ENCODE measurements at places on chromosomes 11 and 22.

- DNase-seq = no peak
These were observed 83.3 kb downstream of the ZC3H12C start for GRCh38 chr11:110176366-110177085.

- DNase-seq = no peak
These were observed 921.7 kb upstream of the RAG2 start for GRCh38 chr11:37519781-37520180.

DNA sequence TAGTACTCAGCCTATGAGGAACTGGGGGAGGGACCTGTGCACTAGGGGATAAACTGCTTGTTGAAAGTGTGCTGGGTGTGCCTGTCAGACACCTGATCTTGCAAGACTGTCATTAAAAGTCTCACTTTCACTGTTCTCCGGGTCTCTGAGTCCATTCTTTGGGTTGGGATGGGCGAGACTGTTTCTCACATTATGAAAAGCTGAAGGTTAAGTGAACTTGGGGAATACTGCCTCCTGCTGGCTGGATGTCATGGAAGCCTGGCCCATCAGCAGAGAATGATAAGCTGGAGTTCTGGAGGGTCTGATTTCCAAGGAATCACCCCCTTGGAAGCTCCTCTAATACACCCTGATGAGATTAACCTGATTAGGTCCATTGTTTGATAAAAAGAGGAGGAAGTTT, 9.0 kb upstream of the VPREB1 start:
- peak; percentile 36 for DNase-seq

GRCh38 chr11:60172011-60172410, 10.9 kb downstream of the MS4A6A start:
- DNase-seq = no peak

- no peak for DNase-seq
These were observed 3.3 kb upstream of the TMPRSS4 start for GRCh38 chr11:118073554-118073953.

DNA sequence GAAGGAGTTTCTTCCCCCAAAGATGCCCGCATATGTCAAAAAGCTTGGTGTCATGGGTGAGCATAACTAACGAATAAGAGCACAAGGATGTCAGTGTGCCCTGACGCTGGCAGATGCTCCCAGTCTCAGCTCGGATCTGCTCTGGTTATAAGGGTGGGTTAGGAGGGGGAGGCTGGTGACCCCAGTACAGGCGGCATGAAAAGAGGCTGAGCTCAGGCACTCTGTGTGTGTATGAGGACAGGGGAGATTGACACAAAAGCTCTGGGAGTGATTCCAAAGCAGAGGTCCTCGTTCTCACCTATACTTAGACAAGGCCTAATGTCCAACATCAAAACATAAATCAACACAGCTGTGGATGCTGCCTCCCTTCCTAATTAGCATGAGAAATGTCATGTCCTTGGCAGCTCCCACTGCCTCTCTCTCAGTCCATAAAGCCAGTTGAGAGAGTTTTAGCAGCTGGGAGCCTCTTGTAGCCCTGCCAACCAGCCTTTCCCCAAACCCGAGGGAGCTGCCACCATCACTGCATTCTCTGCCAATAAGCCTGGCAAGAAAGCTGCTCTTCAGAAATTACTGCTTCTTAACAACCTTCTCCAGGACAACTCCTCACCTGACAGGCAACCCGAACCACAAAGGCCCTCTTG, 59.8 kb downstream of the SC5D start:
- no peak for DNase-seq

- DNase-seq = no peak
These were observed 24.7 kb downstream of the TUB start for GRCh38 chr11:8105666-8106065.

GRCh38 chr11:99069856-99070444, 49.2 kb downstream of the CNTN5 start:
- no peak for DNase-seq

DNA sequence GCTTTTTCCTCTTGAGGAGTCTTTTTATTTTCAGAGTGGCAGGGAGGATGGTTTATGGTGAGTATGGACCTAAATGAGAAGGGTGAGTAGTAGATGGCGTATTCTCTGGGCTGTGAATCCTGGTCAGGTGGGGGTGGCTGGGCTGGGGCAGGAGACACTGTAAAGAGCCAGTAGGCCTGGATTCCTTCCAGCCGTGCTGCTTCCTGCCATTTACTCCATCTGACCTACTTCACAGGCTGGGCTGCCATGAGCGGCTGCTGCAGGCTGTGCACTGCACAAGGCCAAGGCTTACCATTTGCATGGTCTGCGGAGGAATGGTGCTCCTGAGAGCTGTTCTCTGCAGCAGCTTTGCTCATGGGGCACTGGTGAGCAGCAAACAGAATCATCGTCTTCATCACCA, 297.6 kb downstream of the KIRREL3 start:
- no peak for DNase-seq

DNA sequence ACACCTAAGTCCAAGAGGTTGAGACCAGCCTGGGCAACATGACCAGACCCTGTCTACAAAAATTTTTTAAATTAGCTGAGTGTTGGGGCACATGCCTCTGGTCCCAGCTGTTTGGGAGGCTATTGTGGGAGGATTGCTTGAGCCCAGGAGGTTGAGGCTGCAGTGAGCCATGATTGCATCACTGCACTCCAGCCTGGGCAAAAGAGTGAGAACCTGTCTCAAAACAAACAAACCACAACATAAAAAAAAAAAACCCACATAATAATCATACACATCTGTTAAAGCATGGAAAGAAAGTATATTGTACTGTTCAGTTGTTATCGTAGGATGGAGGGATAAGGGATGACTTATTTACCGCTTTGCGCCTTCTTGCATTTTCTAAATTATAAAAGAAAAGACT, 35.9 kb upstream of the GRK2 start:
- no peak for DNase-seq

DNA sequence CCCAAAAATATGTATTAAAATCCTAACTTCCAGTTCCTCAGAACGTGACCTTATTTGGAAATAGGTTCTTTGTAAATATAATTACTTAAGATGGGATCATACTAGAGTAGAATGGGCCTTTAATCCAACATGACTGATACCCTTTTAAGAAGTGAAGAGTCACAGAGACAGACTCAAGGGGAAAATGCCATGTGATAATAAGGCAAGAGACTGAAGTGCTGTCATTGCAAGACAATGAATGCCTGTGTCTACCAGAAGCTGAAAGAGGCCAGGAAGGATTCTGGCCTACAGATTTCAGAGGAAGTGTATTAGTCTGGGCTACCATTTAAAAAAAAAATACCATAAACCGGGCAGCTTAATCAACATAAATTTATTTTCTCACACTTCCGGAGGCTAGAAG, 85.9 kb upstream of the LRRC55 start:
- DNase-seq = no peak

GRCh38 chr11:1650918-1651262, 21.3 kb downstream of the KRTAP5-5 start:
- DNase-seq = no peak

- no peak for DNase-seq
These were observed 5.2 kb downstream of the GRIK4 start for GRCh38 chr11:120516461-120517389.

DNA sequence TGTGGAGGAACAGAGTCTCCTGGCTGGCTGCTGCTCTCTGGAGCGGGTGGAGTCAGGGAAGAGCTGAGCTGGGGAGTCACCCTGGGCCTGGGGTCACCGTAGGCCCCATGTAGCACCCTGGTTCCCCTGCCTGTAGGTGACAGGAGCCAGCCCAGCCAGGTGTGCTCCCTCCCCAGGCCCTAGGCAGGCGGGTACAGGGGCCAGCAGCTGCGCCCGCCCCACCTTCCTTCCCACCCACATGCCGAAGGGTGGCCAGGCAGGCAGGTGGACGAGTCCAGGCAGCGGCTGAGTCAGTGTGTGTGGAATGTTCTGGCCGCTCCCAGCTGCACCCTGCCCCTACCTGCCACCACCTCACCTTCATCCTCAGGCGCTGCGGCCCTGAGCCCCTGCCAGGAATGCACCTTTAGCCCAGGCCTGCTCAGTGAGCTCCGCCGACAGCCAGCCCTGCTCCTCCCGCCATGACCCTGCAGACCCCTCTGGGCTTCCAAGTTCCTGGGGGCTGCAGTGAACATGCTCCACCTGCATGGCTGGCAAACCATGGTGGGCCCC, 654 bp upstream of the SYT8 start:
- DNase-seq = no peak

GRCh38 chr11:64356498-64357411, 2.2 kb upstream of the RPS6KA4 start:
- no peak for DNase-seq

DNA sequence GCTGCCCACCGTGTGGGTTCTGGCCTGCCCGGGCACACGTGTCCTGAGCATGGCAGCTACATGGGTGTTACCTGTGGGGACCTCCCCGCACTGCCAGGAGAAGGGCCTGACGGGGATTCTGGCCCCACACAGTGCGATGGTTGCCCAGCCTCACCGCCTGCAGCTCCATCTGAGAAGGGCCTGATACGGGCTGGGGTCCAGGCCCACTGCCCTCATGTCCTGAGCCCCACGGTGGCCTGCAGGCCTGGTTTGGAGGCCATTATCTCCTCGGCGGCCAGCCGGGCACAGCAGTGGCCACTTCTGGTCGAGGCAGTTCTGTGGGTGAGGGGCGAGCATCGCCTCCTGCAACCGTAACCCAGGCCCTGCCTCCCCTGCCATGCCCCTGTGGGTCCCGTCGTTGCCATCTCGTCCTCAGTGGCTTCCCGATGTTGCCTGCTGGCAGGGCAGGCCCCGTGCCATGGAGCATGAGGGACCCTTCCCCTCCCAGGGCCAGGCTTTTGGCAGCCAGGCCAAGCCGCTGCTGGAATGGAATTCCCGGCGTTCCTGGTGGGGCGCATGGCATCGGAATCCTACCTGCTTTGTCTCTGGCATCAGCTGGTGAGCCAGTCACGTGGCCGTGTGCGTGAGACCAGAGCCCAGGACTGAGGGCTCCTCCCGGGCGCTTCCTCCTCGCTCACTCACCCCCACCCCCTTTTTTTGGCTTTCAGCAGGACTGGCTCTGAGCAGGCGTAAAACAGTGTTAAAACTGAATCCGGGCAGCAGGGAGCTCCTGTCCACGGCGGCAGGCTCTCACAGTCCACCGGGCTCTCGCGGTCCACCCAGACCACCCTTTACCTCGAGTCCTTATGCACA, 71.9 kb upstream of the PPARA start:
- no peak for DNase-seq

GRCh38 chr22:33114565-33114964, 56.4 kb upstream of the SYN3 start:
- DNase-seq = no peak

GRCh38 chr22:37410174-37411055, 16.9 kb downstream of the ELFN2 start:
- DNase-seq = no peak

- DNase-seq = no peak
These were observed 47.1 kb upstream of the PRODH start for GRCh38 chr22:18983120-18983651.

DNA sequence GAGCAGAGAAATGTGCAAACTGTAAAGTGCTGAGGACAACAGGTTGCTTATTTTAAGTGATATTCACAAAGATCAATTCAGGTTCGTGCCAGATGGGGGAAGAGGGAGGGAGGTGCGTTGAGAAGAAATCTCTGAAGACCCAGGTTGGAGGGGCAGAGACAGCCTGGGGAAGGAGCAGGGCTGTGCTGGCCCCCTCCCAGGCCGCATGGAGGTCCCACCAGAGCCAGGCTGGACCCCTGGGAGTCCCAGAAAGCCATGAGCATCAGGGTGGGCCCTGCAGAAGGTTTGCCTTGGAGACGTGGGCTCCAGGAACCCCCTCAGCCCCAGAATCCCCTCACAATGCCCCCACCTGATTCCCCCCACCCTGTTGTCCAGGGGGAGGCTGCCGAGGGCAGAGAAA, 47.4 kb downstream of the IGLL1 start:
- no peak for DNase-seq

DNA sequence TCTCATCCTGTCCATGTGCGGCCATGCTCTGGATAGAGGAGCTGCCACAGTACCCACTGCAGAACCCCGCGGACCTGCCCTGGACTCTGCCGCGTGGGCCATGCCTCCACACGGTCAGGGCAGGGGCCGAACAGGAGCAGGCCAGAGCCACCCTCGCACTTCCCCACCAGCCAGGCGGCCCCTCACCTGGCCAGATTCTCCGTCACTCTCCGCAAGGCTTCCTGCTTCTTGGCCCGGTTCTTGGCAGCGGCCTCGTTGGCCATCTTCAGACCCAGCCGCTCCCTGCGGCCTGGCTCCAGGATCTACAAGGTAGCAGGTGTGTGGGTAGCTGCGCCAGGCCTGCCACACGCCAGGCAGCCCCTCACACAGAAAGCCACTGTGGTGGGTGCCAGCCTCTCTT, 3.8 kb downstream of the TSSK2 start:
- no peak for DNase-seq

DNA sequence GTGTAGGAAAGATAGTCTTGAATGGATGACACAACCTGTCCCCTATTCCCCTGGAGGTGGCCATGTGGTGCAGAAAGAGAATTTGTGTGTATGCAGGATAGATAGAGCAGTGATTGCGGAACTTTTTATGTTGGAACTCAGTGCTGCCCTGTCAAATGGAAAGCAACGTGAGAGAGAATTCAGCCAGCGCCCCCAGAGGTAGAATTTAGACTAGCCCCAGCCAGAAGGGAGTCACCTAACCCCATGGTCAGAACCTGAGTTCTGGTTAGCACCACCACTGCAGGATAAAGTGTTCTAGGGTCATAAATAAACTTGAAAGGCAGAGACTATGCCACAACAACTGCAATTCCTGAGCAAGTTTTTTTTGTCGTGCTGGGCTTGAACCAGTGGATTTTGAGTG, 152.9 kb upstream of the GRIA4 start:
- no peak for DNase-seq

DNA sequence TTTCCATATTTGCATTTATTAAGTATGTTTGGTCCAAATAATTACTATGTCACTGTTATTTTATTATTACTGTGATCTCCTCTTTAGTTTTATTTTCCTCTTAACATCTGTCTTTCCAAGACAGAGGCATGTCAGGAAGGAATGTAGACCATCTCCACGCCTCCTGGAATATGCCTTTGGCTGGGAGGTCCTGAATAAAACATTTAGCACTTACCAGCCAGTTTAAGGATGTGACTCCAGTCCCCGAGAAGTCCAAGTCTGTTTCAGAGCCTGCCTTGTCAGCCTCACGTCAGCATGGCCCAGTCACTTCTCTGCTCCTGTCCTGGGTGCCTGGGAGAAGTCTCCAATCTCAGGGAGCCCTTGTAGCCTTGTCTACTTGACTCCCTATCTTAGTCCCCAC, 74.5 kb downstream of the NCAM1 start:
- no peak for DNase-seq
